ENCODE measurements at places on chromosomes 3 and 15.

GRCh38 chr15:29825227-29825626, 3.0 kb upstream of the TJP1 start:
- no peak for DNase-seq

DNA sequence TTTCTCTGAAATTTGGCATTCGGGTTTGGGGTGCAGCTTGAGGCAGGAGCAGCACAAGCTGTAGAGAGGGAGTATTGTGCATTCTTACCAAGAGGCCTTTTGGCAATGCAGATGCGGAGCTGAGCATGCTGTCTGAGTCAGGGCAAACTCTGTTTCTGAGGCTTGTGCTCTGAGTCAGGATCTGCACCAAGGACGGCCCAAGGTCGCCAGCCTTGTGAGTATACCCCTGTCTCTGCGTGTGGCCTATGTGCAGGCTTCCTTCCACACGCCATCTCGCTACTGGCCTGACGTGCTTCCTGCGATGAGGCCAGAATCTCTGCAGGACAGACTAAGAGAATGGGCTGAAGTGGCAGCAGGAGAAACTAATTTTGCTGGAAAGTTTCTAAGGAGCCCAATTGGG, 83.8 kb upstream of the ROPN1 start:
- no peak for DNase-seq

DNA sequence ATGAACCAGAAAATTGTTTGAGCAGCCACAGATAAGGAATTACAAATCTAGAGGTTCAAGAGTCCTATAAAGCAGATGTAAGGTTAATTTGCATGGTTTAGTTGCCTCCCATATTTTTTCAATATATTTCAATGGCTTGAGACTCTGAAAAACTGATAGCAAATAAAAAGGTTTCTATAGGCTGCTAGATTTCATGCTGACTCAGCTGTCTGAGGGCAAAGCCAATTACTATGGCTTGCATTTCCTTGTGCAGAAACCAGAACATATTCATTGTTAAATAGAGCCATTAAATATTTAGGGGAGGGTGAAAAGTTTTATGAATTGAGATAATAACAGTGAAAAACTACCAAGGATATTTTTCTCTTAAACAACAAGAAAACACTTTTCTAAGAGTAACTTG, 278.1 kb upstream of the CADM2 start:
- no peak for DNase-seq

- DNase-seq = peak; percentile 54
Measured at GRCh38 chr3:123489400-123490004, 40.6 kb upstream of the ADCY5 start.

DNA sequence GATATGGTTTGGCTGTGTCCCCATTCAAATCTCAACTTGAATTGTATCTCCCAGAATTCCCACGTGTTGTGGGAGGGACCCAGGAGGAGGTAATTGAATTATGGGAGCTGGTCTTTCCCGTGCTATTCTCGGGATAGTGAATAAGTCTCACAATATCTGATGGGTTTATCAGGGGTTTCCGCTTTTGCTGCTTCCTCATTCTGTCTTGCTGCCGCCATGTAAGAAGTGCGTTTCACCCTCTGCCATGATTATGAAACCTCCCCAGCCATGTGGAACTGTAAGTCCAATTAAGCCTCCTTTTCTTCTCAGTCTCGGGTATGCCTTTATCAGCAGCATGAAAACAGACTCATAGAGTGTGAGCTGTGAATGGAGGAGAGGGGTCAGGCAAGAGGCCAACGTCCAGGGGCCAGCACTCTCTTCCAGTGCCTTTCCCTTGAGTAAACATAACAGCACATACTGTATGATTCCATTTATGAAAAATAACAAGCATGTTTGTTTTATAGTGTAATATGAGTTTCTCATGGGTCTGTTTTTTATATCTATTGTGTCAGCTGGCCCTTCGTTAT, 16.3 kb upstream of the LCTL start:
- peak; percentile 56 for DNase-seq

GRCh38 chr3:133561679-133562078, 11.8 kb upstream of the CDV3 start:
- DNase-seq = no peak

DNA sequence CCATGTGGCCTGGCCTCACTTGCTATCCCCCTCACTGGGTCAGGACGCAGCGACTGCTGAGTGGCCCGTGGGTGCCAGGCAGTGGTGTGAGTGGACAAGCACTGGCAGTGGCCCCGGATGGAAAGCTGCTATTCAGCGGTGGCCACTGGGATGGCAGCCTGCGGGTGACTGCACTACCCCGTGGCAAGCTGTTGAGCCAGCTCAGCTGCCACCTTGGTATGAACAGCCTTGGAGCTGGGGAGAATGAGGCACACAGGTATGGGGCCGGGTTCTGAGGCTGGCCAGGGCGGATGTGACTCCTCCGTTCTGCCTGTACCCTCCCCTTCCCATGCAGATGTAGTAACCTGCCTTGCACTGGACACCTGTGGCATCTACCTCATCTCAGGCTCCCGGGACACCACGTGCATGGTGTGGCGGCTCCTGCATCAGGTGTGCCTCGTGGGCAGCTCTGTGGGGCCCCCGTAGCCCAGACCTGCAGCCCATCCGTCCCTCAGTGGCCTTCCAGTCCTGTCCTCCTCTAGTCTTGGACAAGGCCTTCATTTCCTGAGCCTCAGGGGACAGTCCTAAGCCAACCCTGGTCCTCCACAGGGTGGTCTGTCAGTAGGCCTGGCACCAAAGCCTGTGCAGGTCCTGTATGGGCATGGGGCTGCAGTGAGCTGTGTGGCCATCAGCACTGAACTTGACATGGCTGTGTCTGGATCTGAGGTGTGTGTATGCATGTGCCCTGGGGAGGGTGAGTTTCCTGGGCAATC, 28.2 kb downstream of the NBEAL2 start:
- no peak for DNase-seq
